ENCODE measurements at places on chromosomes 11 and 22. TPM values are rescaled to one million over a fixed set of nuclear protein-coding genes. Genes with fewer than 3 reads are reported as not detected.

Gene CCDC15
- 5.1 TPM for total RNA-seq

Gene DCHS1
- 0.48 TPM for total RNA-seq

Gene RIC3
- 45.4 TPM for total RNA-seq

Gene PARVG
- total RNA-seq: 142 TPM

All from naive thymus-derived CD4-positive, alpha-beta T cell (primary cell).